Activated T-helper 1 cell treated with anti-CD3 and anti-CD28 coated beads, Interleukin-2, amount 50 U/mL, for 16 hours (primary cell): ENCODE measurements at places on chromosomes 7 and 10.

DNA sequence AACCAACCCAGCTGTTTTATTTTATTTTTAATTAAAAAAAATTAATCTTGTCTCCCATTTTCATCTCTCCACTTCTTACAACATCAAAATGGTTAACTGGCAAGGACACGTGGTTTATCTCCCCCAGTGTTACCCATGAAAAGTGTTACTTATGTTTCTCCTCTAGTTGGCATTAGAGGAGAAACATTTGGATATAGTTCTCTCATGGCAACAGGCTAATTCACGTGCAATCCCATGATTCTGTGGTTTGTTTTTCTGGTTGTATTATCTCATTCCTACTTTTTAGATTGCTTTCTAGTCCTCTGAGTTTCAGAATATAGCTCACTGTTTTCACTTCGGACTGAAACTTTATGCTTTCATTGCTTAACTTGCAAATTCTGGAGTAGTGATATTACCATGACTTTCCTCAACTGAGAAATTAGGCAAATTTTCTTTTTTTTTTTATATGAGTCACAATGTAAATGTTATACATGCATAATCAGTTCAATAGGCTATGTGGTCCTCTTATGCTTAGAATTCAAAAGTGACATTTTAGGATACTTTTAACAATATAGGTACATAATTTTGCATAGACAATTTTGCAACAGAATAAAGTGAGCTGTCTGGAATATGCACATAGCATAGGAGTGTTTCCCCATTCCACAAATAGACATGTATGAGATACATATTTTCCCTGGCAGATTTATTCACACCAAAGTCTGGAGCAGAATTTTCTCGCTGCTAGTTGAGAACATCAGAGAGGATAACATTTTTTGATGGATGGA is 43.0 kb downstream of the LHFPL3 start:
- DNase-seq = no peak

- no peak for DNase-seq
Observed at GRCh38 chr7:108049962-108050361, 47.0 kb upstream of the LAMB1 start.

DNA sequence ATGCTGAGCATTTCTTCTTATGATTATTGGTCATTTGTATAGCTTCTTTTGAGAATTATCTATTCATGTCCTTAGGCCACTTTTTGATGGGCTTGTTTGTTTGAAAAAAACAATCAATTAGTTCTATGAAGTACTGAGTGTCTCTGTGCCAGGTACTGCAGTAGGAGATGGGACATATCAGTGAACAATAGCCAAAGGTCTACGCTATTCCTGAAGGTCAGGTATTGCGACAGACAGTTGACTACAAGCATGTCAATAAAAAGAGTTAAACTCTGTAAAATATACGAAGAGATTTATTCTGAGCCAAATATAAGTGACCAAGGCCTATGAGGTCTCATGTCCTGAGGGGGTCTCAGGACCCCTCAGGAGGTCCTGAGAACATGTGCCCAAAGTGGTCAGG is 122.1 kb upstream of the NFE2L3 start:
- no peak for DNase-seq

DNA sequence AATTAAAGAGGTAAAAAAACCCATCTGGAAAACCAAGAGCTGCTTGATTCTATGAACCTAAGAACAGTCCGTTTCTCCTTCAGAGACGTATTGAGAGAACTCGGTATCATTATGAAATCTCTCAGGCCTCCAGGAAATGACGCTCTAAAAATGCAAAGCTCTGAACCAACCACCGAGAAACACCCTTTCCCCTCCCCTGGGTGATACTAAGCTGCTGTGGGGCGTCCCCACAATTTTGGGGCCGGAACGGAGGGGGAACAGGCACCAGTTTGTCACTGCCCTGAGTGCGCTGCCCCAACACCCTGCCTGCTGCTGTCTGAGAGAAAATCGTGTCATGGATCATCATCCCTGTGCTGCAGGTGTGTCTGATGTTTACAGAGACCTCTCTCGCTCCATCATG is 509.5 kb downstream of the DNAJB6 start:
- DNase-seq = no peak

GRCh38 chr7:115097175-115097671 is 175.3 kb downstream of the MDFIC start:
- no peak for DNase-seq

- no peak for DNase-seq
Observed at GRCh38 chr7:74518041-74518440, 64.3 kb downstream of the GTF2IRD1 start.

GRCh38 chr7:85074-85882 is 107.1 kb upstream of the FAM20C start:
- DNase-seq = no peak

GRCh38 chr10:84659027-84659426 is 330.6 kb downstream of the CCSER2 start:
- no peak for DNase-seq

DNA sequence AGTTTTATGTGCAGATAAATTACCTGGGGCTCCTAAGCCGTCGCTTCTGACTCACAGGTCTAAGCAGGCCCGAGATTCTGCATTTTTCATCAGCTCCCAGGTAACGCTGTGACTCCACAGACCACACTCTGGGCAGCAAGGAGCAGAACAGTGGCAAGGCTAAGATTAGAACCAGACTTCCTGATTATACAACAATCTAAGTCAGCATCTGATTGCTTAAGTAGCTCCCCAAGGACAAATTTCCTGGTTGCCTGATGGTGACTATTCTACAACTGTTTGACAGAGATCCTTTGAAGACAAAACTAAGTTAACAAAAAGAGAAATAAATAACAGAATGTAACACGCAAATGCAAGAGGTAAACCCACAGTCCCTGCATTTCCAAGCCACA is 69.0 kb downstream of the CREB3L2 start:
- no peak for DNase-seq

GRCh38 chr7:145919712-145920111 is 196.9 kb upstream of the CNTNAP2 start:
- no peak for DNase-seq

- no peak for DNase-seq
Observed at GRCh38 chr10:50604049-50604640, 19.6 kb downstream of the SGMS1 start.

DNA sequence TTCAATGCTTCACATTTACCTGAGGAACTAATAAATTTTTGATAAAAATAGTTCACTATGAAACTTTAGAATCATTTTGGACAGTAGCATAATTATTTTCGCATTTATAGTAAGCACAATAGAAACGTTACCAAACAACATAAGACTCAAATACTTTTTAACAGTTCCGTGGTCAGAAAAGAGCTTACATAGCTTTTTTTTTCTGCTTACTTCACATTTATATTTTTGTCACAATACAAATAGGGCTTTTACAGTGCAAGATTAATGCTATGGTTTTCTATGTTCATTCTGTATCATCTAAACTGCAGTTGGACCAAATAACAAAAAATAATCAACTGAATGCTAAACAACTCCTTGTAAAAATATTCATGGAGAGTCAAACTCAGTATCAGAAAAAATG is 26.5 kb upstream of the RHOBTB1 start:
- DNase-seq = no peak

DNA sequence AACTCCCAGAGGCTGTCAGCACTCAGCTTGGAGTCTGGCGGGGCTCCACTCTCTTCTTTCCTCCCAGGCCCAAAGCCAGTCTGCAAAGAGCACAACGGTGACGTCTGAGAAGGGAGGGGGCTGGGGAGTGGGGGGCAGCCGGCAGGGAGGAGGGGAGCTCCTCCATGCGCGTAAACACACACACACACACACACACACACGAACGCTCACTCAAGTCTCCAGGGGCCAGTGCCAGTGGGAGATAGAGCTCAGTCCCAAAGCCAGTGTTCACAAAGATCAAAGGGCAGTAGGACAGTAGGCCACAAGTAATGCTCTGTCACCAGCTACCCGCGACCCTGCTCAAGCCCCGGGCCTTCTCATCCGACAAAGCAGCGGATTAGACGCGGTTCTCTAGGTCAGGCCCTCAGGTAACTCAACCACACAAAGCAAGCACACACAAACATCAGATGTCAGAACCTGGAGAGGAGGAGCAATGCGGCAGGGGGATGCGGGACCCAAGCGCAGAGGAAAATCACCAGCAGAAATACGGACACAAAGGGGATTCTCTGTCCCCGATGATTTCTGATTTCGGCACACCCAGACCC is 19.9 kb downstream of the TCAF1 start:
- DNase-seq = no peak

DNA sequence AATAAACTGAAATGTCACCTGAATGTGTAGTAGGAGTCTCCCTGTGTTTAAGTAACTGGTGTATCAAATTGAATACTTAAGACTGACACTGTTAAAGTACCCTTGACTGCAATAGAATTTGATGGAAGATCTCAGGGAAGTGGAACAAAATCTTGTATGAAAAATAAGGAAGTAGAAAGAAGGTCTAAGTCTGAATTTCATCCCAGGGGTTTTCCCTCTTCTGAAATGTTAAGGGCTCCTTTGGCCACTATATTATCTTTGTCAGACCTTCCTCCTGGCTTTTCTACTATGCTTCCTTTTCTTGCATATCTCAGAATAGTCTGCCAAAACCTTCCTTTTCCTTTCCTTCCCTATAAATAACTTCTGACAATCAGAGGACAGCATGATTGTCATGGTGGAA is 59.6 kb downstream of the BLNK start:
- no peak for DNase-seq

GRCh38 chr10:118471863-118472262 is 123.6 kb downstream of the PRLHR start:
- no peak for DNase-seq

DNA sequence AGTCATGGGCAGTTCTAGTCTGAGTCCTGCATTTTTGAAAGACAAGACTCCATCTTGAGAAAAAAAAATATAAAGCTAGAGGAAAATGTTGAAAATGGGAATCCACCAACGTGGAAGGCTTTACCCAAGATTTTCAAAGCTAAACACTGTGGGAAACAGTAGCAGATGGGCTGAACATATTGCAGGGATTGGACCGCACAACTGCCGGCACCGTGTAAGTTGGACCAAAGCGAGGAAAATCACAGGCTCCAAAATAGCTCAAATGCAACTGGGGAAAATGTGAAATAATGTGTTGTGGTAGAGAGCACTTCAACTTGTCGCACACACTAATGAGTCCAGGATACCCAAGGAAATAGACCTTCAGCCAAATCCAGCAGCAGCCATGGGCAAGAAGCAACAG is 26.4 kb upstream of the ADRB1 start:
- DNase-seq = no peak

DNA sequence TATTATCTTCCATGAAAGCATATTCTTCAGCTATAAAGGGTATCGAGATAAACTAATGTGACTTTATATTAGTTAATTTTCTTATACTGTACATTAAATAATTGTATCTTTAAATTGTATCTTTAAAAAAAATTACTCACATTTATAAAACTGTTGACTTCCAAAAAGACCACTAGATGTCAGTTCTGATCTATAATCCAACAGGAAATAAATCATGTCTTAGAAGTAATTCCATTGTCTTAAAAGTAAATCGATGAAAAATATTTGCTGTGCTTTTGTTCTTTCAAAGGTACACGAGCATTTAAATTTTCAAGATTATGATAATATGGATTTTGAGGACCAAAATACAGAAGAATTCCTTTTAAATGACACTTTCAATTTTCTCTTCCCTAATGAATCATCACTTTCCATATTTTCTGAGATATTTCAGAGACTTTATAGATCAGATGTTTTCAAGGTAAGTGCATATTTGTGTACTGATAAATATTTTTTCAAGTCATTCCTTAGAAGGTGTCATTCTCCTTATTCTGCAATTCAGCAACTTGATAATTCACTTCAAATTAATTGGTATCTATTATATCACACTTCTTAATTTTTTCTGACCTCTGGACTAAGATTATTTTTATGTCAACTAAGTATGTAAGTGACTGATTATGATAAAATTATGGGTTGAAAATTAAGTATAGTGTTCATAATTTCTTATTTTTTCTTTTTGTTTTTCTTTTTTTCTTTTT is 138.5 kb downstream of the CPED1 start:
- no peak for DNase-seq

DNA sequence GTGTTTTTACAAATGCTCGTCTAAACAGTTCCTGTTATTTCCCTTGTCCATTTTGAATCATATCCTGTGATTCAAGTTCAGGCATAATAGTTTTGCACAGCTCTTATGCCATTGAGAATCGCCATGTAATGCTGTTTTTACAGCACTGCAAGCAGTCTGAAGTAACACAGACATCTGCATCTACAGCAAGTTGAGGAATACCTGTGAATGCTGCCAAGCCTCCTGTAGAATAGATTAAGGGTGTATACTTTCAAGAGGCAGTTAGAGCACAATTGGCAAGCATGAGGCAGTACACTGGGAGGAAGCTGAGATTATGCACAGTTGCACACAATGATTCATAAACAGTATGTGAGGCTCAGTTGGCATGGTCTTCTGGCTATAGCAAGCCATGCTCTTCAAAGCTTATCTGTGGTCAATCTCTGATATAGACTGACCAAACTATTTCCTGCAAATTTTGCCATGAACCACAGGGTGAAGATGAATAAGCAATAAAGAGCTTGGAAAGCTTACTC is 121.9 kb upstream of the AKR1E2 start:
- DNase-seq = no peak

GRCh38 chr10:78082636-78083035 is 49.0 kb downstream of the RPS24 start:
- DNase-seq = no peak

DNA sequence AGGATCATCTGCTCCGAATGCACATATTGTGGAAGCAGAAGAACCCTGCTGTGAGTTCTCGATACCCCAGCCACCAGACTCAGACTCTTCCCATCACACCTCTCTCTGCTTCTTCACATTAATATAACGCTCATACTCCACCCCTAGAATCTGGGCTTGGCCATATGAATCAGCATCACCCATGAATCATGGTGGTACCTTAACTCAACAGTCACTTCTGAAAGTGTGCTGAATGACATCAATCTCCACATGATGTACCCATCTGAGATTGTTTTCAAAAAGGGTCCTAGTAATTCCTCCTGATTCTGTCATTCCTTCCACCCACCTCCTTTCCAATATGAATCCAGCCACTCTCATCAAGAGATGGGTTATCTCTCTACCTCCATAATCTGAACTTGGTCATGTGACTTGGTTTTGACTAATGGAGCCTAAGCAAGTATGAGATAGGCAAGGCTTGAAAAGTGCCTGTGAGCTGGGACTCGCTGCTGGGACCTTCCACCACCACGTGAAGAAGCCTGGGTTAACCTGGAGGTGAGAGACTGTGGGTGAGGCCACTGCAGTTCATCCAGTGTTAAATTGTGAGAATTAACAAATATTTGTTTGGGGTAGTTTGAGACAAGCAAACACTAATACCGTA is 15.4 kb downstream of the YWHAG start:
- no peak for DNase-seq

DNA sequence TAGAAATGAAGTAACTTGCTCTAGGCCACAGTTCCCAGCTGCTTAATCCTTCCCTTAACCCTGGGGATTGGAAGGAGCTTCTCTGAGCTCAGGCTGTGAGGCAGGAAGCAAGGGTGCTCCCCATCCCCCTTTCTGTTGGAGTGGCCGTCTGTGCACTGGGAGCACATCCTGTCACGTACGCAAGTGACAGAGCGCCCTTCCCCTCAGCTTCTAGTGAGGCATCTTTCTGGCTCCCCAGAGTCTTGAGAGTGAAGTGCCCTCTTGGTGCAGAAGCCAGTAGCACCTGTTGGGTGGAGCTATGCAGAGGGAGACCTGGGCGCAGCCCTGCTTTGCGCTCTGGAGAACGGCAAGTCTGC is 47.8 kb downstream of the SHH start:
- no peak for DNase-seq
